Hematopoietic multipotent progenitor cell treated with erythropoietin and hydrocortisone succinate and interleukin-3 and kit ligand, for 6 days (in vitro differentiated cells): ENCODE measurements at places on chromosomes 3 and 15.

- peak; percentile 34 for DNase-seq
Observed at GRCh38 chr3:9224490-9224889, 25.0 kb downstream of the SRGAP3 start.

GRCh38 chr15:36156879-36157427 is 422.5 kb upstream of the CDIN1 start:
- DNase-seq, result no peak

- DNase-seq, result peak; percentile 69
Observed at GRCh38 chr3:58063022-58063815, 55.0 kb downstream of the FLNB start.

- DNase-seq, result no peak
Observed at GRCh38 chr3:154023148-154023547, 98.0 kb upstream of the ARHGEF26 start.

DNA sequence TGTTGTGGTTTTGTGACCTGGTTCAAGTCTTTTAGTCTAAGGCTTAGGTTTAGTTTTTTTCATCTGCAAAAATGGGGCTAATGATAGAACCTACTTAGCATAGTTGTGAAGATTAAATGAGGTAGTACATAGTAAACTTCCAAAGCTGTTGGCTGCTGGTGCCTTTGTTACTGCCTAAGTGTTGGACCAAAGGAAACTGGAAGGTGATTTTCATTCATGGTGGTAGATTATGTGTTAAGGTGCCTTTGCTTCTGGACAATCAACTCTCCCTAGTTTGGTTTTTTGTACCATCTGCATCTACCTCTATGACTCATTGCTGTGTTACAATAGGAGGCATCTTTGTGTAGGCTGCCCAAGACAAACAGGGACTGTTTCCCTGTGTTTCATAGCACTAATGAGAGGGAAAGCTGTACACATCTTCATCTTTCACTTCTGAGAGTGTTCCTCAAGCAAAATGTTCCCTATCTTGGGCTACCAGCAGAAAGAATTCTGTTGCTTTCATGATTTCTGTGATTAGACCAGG is 3.2 kb downstream of the MAP2K1 start:
- no peak for DNase-seq

- DNase-seq, result no peak
Observed at GRCh38 chr3:22308871-22309270, 557.9 kb upstream of the ZNF385D start.

GRCh38 chr3:37494216-37494615 is 319.8 kb upstream of the LRRFIP2 start:
- peak; percentile 29 for DNase-seq

GRCh38 chr3:194072097-194072428 is 63.9 kb upstream of the HES1 start:
- no peak for DNase-seq

DNA sequence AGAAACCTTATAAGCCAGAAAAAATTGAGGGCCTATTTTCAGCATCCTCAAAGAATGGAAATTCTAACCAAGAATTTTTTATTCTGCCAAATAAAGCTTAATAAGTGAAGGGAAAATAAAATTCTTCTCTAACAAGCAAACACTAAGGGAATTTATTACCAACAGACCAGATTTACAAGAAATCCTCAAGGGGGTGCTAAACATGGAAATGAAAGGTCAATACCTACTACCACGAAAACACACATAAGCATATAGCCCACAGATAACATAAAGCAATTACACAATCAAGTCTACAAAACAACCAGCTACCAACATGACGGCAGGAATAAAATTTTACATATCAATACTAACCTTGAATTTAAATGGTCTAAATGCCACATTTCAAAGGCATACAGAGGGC is 883.5 kb downstream of the SI start:
- no peak for DNase-seq

- DNase-seq, result no peak
Observed at GRCh38 chr3:32831062-32831461, 13.3 kb downstream of the TRIM71 start.

DNA sequence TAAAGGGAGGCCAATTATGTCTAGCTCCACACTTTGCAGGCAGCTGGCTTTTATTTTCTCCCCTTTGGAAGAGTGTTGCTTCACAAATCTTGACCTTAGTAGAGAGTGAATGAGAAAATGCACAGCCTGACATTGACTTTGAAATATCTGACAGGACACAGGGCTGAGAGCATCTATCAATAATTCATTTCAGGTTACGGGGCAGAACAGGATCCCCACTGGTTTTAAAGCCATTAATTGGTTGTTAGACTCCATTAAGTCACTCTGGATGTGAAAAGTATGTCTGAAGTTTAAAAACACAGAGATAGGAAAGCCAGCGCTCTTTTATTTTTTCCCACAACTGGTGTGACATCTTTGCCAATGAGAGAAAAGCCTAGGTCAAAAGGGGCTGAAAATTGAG is 251.9 kb upstream of the TMC3 start:
- no peak for DNase-seq

DNA sequence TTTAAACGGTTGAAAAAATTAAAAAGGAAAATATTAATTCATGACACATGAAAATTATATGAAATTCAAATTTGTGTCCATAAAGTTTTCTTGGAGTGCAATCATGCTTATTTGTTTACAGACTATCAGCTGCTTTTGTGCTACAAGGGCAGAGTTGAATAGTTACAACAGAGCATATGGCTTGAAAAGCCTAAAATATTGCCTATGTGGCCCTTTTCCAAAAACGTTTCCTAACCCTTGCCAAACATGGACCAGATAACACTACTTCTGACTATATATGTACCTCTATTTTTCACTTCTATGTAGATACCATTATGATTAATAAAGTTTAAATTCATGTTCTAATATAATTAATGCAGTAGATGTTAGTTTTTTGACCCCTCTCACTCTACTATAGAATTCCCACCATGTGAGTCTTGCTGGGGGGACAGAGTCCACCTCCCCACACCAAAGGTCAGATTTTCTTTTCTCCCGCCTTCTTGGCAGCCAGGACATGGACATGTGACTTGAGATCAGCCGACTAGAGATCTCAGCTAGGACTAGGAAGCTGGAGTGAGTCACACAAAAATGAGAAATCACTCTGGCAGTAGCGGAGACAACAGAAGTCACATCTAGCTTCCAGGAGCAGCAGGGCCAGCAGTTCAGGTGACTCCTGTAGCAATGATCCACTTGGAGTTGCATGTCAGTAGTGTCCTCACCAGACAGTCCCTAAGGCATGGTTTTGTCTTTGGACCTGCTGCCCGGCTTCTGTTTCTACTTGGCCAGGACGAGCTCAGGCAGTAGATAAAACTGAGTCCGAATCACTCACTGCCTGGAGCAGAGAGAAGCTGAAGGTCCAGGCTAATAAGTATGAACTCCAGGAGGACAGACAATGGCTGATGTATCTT is 22.4 kb downstream of the CIAO2A start:
- no peak for DNase-seq

DNA sequence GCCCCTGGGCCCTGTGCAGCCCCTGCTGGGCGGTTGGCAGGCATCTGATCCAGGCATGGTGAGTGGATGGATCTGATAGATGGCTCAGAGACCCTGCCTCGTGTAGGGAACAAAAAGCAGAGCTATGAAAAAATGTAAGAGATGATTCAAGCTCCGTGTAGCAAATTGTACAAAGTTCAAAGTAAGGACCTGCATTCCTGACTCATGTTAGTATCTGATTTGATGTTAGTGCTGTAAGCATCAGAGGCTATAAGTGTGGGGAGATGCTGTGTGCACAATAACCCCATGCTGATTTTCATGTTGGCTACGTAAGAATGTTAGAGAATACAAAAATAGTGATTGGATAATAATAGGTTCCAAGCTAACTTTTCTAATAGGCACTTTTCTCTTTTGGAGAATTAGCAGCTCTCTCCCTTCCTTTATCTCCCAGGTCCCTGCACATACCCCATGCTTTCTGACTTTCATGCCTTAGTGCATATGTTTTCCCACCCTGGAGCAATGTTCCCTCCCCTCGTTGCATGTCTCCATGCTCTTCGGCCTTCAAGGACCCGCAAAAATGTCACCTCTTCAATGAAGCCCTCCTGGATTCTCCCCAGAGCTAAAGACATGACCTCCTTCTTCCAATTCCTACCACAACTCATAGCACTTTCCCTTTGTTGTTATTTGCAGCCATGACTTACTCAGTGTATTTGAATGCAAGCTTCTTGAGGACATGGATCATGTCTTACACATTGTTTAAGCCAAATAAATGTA is 1.6 kb downstream of the CCR9 start:
- no peak for DNase-seq

GRCh38 chr3:117035745-117036144 is 326.2 kb downstream of the TUSC7 start:
- DNase-seq, result no peak

DNA sequence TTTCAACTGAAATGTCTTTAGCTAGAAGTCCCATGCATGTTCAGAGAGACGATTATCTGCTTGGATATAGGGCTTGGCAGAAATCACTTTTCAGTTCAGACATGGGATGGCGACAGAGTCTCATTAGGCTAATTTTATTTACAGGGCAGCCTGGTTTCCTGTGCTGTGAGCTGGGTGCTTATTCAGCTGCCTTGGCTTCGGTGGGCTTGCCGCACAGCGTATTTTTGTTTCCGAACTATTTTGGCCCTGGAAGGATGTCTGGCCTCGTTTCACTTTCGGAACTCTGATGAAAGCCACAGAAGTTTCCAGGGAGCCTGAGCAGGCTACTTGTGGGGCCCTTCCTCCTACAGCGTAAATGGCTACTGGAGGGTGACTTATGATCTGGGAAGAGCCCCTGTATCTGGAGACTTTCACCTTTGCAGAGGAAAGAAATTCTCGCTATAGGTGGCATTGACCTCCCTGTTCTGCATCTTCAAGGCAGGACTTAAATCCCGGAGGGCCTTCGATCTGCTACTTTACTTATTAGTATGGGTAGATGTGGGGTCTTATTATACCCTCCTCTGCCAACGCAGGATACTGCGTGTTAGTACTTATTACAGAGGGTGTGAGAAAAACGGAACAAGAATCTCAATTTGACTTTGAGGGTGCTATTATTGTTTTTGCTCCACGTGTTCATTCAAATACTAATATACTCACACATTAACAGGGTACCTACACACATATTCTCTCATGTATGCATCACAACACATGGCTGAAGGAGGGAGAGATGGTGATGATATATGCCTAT is 364.0 kb upstream of the RBMS3 start:
- DNase-seq, result peak; percentile 25

DNA sequence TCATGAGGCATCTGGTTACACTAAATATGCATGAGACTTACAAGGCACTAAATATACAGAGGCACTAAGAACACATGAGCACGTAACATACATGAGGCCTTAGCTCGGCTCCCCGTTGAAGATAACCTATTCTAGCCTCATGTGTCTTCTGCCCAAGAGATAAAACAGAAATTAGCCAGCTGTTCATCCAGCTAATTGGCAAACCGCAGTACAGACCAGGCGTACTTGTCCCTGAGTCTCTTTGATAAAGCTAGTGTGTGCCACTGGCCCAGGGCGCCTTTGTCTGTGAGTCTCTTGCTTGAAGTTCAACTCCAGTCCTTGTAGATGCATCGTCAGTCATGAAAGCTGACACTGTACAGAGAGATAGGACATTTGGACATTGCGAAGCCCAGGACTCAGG is 121.9 kb upstream of the SPATA12 start:
- peak; percentile 15 for DNase-seq

- no peak for DNase-seq
Observed at GRCh38 chr3:15948388-15948787, 150.6 kb upstream of the ANKRD28 start.

- no peak for DNase-seq
Observed at GRCh38 chr3:196867155-196867506, 589 bp upstream of the SENP5 start.

DNA sequence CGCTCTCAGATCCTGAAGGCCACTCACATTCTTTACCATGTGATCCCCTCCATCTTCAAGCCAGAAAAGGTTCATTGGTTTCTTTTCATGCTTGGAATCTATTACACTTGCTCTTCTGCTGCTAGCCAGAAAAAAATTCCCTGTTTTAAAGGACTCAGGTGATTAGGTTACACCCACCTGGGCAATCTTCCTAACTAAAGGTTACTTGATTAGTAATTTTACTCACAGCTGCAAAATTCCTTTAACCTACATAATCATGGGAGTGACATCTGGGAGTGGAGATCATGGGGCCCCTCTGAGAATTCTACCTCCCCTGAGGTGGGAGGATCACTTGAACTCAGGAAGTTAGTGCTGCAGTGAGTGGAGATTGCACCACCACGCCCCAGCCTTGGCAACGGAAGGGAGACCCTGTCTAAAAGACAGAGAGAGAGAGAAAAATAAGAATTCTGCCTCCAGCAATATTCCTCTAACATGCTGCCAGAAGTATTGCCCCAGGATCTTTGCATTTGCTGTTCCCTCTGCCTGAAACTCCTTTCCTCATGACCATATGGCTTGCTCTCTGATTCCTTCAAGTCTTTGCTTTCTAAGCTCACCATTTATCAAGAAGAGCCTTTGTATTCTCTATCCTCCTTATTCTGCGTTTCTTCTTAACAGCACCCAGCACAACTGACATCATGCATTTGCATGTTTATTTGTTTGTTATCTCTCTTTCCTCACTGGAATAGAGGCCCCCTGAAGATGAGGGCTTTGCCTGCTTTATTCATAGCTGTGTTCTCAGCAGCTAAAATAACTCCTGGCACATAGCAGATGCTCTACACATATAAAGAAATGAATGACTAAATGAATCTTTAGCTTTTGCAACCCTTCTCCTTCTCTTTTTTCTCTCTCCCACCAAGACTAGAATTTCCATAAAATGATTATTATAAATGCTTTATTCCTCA is 68.2 kb downstream of the EDEM1 start:
- DNase-seq, result no peak

GRCh38 chr3:129213238-129213637 is 29.5 kb upstream of the CNBP start:
- DNase-seq, result no peak

GRCh38 chr3:135490219-135490915 is 475.2 kb upstream of the PPP2R3A start:
- no peak for DNase-seq

DNA sequence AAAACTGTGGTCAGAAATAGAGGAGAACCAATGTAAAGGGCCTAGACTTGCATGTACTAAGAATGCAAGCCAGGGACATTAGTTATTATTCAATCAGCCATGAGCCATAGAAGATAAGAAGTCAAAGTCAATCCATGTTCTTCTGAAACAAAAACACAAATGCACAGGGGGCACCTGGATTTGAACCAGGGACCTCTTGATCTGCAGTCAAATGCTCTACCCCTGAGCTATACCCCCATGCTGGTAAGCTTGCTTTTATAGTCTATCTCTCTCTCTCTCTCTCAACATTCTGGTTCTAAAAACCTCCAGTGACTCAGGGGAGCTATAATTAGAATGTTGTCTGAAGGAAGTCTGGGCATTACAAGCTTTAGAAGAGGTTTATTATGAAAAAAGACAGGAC is 85.6 kb upstream of the ACP3 start:
- DNase-seq, result no peak
